ENCODE measurements at places on chromosomes 12 and 14.

GRCh38 chr14:73746520-73747378 is 32.6 kb upstream of the PNMA1 start:
- DNase-seq = no peak

GRCh38 chr14:55976655-55977054 is 141.6 kb upstream of the PELI2 start:
- no peak for DNase-seq

- DNase-seq = no peak
Measured at GRCh38 chr14:87217023-87217422, 776.0 kb downstream of the GALC start.

DNA sequence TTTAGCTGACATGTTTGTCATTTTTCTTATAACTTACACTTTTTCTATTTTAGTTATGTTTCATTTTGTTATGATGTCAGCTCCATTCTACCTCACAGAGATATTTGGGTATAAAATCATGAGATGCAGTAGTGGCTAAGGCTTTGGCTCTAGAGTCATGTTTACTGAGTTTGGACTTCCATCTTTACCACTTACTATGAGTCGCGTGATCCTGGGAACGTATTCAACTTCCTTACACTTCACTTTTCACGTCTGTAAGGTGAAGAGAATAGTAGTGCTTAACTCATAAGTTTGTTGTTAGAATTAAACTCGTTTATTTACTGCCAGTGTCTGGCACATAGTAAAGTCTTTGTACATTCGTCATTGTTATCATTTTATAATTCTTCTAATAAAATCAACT is 126.3 kb downstream of the ERC1 start:
- DNase-seq = no peak

GRCh38 chr12:132606466-132606865 is 3.9 kb downstream of the LRCOL1 start:
- no peak for DNase-seq

DNA sequence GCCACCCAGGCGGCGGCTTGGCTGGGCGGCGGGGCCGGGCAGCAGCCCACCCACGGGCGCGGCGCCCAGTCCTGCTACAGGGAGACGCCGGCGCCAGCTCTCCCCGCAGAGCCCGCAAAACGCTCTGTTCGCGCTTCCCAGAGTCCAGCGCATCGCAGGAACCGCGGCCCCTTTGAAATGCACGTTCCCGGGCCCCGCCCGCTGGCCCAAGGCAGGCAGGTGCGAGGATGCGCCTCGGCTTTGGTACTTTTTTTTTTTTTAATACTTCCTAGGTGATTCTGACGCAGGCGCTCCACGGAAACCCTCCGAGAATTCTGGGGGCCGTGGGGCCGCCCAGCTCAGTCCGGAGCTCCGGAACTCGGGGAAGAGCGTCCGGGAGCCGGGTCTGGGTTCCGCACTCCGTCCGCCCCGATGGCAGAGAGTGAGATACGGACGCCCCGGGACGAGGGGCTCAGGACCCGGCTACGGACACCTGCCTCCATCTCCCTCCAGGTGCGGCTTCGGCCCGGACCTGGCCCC is 483 bp downstream of the POC1B start:
- DNase-seq = peak; percentile 39

DNA sequence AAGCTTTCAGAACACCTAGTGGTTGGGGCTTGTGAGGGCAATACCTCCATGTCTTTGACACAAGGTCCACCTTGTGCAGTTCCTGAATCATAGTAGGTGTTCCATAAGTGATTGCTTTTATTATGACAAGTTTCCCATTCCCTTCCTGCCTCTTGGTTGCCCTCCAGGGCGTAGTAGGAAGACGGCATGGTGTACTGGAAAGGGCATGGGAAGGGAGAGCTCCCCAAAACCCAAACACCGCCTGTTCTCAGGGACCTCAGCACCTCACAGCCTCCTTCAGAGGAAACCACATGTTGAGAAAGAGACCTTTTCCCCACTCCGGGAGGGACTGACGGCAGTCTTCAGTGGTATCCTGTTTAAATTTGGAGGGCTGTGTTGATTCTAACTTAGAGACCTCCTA is 21.1 kb downstream of the EVL start:
- no peak for DNase-seq

DNA sequence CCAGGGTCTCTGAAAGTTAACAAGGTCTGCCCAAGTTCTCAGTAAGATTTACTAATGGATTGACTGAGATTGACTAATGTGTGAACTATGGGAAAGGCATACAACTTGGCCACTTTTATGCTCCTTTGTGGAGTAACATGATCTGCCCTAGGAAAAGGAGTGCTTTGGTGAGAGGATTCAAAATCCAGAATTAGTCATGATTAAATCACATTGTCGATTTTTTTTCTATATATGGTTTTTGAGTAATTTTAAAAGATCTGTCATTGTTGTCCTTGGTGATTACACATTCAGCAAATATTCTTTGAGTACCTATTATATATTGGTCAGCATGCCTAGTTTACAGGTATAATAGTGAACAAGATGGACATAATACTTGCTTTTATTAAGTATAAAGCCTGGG is 147.7 kb upstream of the SYT10 start:
- no peak for DNase-seq

DNA sequence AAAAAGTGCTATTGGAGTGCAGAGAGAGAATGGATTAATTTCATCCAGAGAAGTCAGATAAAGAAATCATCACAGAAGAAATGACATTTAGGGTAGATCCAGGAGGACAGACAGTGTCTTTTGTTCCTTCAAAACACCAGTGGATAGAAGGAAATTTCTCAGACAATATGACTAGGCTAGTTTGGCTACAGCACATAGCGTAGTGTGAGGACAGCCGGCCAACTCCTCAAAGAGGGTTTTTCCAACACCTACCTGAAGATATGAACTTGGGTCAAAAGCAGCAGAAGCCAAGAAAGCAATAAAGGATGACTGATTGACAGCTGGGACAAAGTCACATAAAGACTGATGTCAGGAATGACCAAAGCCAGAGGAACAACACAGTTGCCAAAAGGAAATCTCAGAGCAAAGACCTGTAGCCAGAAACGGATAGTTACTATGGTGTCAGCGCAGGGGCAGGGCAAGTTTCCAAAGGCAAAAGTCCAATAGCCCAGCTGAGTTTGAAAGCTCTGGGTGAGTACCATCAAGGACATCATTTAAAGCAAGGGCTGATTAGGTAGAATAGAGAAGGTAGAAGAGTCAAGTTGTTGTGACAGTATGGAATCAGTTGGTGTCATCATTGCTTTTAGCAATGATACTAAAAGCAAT is 58.7 kb upstream of the PDE3A start:
- DNase-seq = no peak

- DNase-seq = no peak
Measured at GRCh38 chr12:24751181-24751580, 197.7 kb downstream of the BCAT1 start.

DNA sequence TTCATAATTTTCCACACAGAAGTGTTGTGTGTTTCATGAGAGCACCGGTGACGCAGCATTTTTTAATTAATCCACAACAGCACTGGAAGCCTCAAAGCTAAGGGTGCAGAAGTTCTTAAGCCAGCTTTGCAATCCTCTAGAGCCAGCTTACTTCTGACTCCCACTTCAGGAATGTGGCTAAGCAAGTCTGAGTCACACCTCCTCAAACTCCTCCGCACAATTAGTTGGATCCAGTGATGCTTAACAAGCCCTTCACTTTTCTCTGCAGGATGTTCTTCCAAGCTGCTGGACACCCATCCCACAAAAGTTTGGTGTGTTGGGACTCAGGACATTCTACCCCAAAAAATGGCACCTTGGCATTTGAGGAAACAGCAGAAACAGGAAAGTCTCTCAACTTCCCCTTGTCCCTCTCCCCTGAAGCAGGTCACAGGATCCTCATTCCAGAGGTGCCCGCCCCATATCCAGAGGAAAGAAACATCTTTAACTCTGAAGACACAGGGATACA is 210.0 kb downstream of the PPM1H start:
- no peak for DNase-seq

DNA sequence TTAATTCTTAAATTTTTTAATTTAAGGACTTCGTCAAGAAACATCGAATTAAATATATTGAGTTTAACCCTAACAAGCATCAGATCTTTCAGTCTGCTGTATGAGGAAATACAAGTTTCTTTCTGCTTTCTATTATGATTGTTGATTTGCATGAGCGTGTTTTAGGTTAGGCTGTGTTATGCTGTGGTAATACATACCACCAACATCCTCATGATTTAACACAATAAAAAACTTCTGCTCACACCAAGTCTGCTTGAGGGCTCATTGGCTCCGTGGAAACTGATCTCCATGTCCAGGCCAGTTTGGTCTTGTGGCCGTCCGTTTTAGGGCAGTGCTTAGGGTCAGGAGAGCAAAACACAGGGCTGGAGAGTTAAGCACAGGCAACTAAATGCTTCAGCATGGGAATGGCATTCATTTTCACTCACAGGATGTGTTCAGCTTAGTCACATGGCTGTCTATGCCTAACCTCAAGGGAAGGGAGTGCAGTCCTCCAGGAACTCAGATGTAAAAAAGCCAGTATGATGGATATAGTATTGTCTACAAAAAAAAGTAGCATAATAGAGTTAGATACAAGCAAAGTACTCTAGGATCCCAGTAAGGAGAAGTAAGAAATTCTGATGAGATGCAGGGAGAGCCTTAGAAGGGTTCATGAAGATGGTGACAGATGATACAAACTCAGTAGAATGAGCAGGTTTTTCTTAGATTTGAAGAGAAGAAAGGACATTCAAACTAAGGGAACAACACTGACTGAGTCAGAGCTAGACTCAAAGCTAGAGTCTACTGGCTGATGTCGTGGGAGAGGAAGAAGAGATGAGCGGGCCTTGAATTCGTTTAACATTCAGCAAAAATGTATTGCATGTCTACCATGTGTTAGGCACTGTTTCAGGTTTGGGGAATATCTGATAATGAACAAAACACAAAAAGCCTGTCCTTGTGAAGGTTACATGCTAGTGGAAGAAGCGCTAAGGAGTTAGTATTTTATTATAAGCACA is 16.3 kb downstream of the MARK3 start:
- no peak for DNase-seq

DNA sequence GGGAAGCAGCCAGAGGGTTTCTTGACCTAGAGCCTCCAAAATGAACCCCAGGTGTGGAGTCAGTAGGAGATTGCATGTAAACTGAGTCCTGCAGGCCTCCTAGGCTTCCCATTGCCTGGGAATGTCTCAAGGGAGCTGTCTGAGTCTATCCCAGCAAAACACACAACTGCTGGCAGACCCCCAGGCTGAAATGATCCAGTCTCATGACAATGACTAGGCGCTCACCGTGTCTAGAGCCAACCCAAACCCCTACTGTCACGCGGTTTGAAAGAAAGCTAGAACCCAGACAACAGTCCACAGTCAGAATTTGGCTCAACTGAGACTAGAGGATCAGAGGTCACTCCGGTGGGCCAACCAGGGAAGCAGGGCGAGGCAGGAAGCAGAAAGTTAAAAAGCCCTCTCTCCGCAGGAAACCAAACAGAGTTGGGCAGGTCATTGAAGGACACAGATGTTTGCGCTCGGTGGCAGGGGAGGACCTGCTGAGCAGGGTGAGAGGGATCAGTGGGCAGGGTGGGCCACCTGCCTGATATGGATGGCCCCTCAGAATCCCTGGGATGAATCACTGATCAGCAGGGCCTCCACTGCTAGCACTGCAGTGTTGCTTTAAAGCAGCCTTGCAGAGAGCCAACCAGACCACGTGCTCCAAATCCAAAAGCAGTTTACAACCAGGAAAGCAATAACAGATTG is 23.8 kb downstream of the ACTN1 start:
- DNase-seq = no peak

DNA sequence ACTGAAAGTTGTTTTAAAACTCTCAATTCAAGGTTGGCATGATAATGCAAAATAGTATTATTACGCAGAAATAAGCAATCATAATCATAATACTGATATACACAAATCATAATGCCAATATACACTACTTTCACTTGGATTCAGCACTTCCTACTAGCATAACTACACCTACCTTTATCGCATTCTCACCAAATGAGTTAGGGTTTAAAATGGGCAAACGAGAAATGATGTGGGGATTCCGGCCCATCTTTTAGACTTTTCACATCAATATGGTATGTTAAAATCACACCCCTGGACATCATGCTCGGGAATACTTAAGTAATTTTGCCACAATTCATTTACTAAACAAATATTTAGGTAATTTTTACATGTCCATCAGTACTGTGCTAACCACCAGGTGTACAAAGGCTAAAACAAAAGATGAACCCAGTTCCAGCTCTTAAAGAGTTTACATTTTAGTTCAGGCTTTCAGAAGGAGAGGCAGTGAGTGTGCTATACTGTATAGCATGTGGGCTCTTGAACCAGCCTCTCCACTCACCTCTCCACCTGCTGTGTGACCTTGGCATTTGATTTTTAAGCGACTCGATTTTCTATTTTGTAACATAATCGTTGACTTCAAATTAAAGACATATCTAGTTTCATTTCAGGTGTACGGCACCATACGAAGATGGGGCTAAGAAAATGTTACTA is 1.1 kb upstream of the USP15 start:
- no peak for DNase-seq

GRCh38 chr12:88401155-88401554 is 179.1 kb downstream of the KITLG start:
- no peak for DNase-seq

DNA sequence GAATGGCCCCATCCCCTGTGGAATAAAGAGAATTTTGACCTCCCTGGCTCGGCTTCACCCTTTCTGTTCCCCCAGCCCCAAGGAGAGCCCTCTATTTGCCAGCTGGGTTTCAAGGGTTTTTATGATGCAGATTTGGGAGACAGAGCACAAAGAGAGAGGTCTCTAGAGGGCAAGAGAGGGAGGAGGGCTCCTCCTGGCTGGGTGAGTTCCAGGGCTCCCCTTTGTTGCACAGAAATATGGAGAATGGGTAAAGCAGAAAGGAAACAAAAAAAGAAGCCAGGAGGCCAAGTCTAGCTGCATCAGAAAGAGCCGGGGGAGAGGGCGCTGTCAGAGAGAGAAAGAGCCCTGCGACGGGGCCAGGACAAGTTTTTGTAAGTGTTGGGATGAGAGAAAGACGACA is 319.6 kb upstream of the RTL1 start:
- no peak for DNase-seq

DNA sequence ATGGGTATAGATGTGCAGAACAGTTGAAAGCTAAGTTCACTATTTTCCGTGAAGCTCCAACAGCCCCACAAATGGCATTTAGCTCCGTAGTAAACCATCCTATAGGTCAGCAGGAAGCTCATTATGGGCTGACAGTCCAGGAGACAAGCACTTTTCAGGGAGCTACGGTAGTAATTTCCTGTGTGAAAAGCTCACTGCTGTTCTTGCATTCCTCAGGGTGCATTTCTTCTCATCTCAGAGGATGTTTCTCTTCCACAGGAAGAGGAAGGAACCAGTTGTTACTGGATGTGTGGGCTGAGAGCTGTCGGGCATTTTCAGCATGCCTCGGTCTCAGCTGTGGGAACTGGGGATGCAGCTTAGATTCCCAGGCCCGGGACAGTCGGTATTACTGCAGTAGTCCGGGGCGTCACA is 72.8 kb downstream of the GALNT4 start:
- DNase-seq = no peak

DNA sequence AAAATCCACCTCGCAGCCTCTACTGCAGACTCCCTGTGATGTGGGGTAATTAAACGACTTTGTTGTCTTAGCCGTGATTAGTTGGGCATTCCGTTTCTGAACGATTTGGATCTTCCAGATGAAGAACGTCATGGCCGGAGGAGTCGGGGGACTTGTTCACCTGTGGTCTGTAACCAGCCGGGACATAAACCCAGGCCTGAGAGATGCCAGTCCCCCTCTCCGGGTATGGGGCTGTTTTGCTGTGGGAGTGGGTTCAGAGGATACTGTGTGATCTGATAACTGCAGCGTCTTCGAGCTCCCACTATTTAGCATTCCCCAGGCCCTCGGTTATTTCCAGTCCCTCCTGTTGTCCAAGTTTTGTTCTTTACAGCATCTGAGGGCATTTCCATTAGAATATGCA is 96.1 kb downstream of the PIWIL1 start:
- DNase-seq = no peak

- no peak for DNase-seq
Measured at GRCh38 chr12:89674326-89674942, 34.2 kb downstream of the ATP2B1 start.

All from stimulated activated CD4-positive, alpha-beta T cell treated with anti-CD3 and anti-CD28 coated beads, Interleukin-1b, Interleukin-23, amount 100 ng/mL, for 4 hours (primary cell).